ENCODE measurements at places on chromosomes 11 and 22.

GRCh38 chr11:134668076-134668475 is 256.0 kb upstream of the B3GAT1 start:
- no peak for DNase-seq

GRCh38 chr11:110349138-110349996 is 53.0 kb upstream of the RDX start:
- no peak for DNase-seq

DNA sequence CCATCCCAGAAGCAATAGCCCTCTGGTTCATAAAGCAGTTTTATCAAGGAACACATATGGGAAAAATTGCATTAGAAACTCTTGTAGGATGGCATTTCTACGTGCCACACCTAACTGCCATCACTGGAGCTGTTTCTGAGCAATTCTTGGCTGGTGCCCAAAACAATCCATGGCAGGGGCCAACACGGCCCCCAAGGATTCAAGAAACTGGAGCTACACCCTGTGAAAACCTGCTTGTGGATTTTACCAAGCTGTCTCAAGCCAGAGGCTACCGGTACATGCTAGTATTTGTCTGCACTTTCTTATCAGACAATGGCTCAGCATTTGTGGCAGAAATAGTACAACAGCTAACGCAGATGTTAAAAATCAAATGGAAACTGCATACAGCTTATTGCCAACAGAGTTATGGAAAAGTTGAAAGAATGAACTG is 42.4 kb upstream of the GLYAT start:
- no peak for DNase-seq

DNA sequence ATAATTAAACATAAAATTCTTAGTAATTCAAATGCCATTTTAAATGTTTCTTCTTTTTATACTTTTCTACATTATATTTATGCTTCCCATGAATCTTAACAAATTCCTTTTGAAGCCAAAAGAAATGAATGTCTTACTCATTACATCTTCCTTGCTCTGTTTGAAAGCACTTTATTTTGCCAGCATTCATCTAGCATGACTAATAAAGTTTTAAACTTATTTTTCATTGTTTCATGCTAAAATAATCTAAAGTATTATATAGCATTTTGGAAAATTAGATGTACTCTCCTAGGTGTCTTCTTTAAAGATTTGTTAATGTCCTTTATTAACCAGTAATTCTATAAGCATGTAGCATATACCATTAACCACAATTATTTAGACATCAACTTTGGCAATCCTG is 9.7 kb upstream of the PIWIL4 start:
- DNase-seq, result no peak

- DNase-seq, result no peak
Measured at GRCh38 chr11:2796508-2797113, 89.0 kb downstream of the CDKN1C start.

GRCh38 chr11:30314625-30315024 is 8.3 kb upstream of the ARL14EP start:
- no peak for DNase-seq

- DNase-seq, result no peak
Measured at GRCh38 chr11:118625036-118625690, 17.7 kb downstream of the PHLDB1 start.

GRCh38 chr11:102138670-102139069 is 28.4 kb downstream of the YAP1 start:
- no peak for DNase-seq

GRCh38 chr11:68969386-68969785 is 11.4 kb downstream of the MRGPRD start:
- DNase-seq, result no peak

GRCh38 chr11:33941637-33942160 is 49.8 kb upstream of the LMO2 start:
- no peak for DNase-seq

DNA sequence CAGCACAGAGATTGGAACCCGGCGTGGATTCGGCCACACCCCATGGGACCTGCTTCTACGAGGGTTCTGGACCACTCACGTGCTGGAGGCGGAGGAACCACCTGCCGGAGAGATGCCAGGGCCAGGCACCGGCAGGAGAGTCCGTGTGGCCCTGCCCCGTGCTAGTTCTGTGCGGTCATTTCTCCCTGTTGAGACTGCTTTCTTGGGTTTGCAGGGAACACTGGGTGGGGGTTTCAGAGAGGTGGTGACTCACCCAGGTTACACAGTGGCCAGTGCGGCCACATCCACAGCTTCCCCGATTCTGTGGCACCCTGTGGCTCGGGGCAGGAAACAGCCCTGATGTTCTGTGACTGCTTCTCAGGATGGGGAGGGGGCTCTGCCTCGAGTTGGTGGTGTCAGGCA is 3.6 kb upstream of the PHLDA2 start:
- DNase-seq, result no peak

GRCh38 chr11:1036303-1036923 is at the start of gene MUC6:
TSS of gene MUC6 (minus strand) at chr11:1036718. CDS start at chr11:1036655, 63 bp downstream.
- no peak for DNase-seq

DNA sequence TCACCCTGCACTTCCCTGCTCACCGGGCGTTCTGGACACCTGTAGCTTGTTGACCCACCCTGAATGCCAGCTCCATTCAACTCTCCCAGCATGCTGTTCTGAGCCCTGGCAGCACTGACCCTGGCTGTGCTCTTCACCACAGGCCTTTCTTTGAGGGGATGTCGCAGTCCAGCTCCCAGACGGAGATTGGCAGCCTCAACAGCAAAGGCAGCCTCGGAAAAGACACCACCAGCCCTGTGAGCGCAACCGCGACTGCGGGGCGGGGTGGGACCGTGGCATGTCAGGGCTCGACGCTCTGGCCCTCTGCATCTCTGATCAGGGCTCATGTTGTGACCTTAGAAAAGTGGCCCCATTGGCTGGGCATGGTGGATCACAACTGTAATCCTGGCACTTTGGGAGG is 47.4 kb upstream of the RAB1B start:
- DNase-seq, result no peak

- no peak for DNase-seq
Measured at GRCh38 chr11:116229236-116229970, 543.4 kb downstream of the BUD13 start.

DNA sequence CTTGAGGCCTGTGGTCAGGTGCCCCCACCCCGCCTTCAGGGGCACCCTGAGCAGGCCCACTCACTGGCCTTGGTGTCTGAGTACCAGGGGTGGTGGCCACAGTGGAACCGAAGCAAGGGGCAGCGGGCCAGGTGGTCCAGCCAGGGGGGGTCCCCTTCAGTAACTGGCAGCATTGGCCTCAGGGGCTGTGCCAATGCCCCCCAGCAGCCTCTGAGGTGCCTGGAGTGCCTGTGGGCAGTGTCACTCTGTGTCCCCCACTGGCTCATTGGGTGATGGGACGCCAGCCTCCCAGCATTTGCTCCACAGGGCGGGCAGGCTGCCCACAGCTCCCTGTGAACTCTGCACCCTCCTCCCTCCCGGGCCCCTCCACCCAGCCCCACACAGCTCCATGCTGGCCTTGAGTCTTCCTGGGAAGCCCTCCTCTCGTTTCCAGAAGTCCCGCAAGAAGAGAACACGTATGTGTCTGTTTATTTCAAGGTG is 29.5 kb upstream of the CARS1 start:
- DNase-seq, result no peak

GRCh38 chr11:80816454-80816847 is 1375.6 kb upstream of the TENM4 start:
- no peak for DNase-seq

- no peak for DNase-seq
Measured at GRCh38 chr11:36417154-36417553, 92.9 kb downstream of the TRAF6 start.

- DNase-seq, result no peak
Measured at GRCh38 chr11:83072350-83073242, 899 bp upstream of the RAB30 start.

DNA sequence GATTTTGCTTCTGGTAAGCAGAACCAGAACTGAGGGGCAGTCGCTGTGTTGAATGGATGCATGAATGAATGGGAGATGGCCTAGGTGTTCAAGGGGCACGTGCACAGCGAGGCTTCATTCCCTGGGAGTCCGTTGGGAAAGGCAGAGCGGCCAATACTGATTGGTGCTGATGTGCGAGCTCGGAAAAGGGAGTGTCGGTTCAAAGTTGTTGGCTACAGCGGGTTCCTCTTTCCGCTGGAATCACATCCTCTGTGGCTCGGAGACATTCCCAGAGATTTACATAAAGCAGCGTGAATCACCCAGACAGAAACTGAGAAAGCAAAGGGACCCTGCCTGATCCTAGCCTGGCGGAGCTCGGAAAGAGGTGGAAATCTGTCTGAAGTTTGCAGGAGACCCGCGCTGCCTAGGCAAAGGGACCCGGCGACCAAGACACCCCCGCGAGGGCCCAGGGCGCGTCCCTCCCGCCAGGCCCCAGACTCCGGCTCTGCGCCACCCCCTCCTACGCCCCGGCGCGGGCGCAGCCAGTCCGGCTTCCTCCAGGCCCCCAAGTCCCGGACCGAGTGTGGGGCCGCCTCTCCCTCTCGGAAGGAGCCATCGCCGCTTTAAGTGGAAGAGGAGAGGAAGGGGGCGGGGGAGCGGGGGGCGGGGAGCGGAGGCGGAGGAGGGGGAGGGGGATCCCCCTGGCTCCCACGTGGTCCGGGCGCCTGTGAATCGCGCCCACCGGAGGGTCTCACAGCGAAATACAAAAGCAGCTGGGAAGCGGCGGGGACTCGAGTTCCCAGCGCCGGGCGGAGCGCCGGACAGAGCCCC is at the start of gene FJX1:
Gene FJX1 (plus strand): TSS at position 774 of the 810 bp plus-strand sequence. CDS start 177 bp downstream, outside the sequence.
- DNase-seq, result peak; percentile 33
